ENCODE measurements at places on chromosomes 13 and 19. TPM values are rescaled to one million over a fixed set of nuclear protein-coding genes. Genes with fewer than 3 reads are reported as not detected.

The SIGLEC12 gene
- 0.21 TPM for total RNA-seq

The ZNF611 gene
- 28.4 TPM for total RNA-seq

The ACER1 gene
- 0.78 TPM for total RNA-seq

The CCDC122 gene
- 1.6 TPM for total RNA-seq

The TMEM255B gene
- total RNA-seq, result 0.62 TPM

The CAMSAP3 gene
- 0.45 TPM for total RNA-seq

The PPM1N gene
- total RNA-seq, result 8.5 TPM

The PSG1 gene
- 0.64 TPM for total RNA-seq

GRCh38 chr13:24032674-24033073, 127.8 kb upstream of the SPATA13 start:
- no peaks in the 10 kb centered on the region for H3K4me1 ChIP-seq
- H3K4me3 ChIP-seq, result no peak overlapping the region

DNA sequence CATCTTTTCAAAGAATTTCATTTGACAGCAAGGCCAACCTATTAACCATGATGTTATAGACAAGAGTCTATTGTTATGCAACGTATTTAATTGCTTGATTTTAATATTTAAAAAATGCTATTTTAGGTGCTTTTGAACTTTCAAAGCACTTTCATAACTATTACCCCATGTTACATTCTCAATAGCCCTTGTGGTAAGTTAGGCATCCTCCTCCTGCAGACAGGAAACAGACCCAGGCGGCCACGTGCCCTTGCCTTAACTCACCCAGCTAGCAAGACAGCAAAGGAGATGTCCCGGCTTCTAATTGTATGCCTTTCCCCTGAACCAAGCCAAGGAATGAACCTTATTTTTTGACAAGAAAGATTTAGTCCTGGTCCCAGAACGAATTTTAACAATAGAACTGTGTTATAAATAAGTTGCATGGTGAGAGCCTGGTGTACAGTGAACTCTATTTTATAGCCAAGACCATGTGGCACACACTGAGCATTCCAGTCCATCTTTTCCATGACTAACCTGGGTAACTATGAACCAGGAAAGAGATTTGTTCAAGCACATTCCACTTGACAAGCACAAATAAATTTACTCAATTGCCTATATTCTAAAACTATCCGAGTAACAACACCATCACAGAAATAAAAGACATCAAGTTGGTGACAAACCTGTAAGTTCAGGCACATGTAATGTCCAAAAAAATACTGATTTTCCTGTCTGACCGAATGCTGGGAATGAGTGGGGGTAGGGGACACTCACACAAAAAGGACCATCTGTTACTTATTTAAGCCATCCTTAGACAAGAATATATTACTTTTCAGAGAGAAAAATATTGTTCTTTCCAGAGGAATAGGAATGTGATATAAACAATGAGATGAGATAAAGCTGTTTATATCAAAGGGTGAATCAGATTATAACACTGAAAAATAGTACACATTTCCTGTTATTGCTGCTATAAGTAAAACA, 163.0 kb downstream of the EFNB2 start:
- H3K4me1 ChIP-seq, result no peaks in the 10 kb centered on the region
- no peak overlapping the region for H3K27ac ChIP-seq
- H3K4me3 ChIP-seq, result no peak overlapping the region
- H3K27me3 ChIP-seq, result no peaks in the 10 kb centered on the region
- no peak for DNase-seq
- no peaks in the 10 kb centered on the region for H3K36me3 ChIP-seq

GRCh38 chr19:18049385-18049784, 37.3 kb downstream of the IL12RB1 start:
- no peak overlapping the region for H3K4me3 ChIP-seq
- H3K27me3 ChIP-seq, result no peaks in the 10 kb centered on the region
- H3K36me3 ChIP-seq, result no peaks in the 10 kb centered on the region

GRCh38 chr13:34019870-34020269, 201.9 kb downstream of the RFC3 start:
- H3K36me3 ChIP-seq, result no peaks in the 10 kb centered on the region
- H3K27me3 ChIP-seq, result no peaks in the 10 kb centered on the region

GRCh38 chr13:94859278-94859691, 146.9 kb upstream of the SOX21 start:
- no peak for DNase-seq
- H3K4me3 ChIP-seq, result no peak overlapping the region
- H3K36me3 ChIP-seq, result no peaks in the 10 kb centered on the region
- peaks cover 4% of the 10 kb centered on the region for H3K4me1 ChIP-seq
- no peaks in the 10 kb centered on the region for H3K27me3 ChIP-seq
- no peak overlapping the region for H3K27ac ChIP-seq

DNA sequence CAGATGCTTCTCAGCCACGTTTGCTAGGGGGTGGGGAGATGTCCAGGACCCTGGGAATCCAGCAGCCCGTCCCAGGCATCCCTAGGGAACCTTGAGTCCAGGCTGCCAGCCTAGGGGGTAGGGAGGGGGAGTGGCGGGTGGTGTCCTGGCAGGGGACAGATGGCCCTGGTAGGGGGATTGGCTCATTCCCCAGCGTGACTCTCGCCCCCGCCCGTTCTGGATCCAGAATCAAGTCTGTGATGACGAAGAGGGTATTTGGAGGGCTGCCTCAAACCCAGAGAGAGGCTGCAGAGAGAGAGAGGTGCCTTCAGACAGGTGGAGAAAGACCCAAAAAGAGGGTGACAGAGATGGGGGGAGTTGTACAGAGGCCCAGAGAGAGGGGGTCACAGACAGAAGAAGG, 4.1 kb downstream of the SLC17A7 start:
- H3K36me3 ChIP-seq, result no peaks in the 10 kb centered on the region
- H3K27me3 ChIP-seq, result peaks cover 33% of the 10 kb centered on the region
- DNase-seq, result no peak

DNA sequence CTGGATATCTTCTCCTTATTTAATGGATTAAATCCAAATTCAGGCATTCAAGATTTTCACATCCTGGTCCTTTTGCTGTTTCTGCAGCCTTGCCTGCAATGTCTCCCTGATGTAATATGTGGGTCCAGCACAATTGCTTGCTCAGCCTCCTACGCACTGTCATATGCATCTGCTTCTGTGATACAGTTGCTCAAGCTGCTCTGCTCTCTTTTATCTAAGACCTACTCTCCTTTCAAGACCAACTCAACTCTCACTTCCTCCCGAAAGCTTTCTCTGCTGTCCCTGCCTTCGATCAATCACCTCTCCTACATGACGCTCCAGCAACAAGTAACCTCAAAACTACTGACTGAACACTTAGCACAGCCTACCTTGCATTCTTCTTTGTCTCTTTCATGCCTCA, 138.2 kb downstream of the DCLK1 start:
- no peaks in the 10 kb centered on the region for H3K36me3 ChIP-seq
- no peak overlapping the region for H3K4me3 ChIP-seq
- no peaks in the 10 kb centered on the region for H3K4me1 ChIP-seq
- no peaks in the 10 kb centered on the region for H3K27me3 ChIP-seq
- no peak for DNase-seq
- H3K27ac ChIP-seq, result no peak overlapping the region

DNA sequence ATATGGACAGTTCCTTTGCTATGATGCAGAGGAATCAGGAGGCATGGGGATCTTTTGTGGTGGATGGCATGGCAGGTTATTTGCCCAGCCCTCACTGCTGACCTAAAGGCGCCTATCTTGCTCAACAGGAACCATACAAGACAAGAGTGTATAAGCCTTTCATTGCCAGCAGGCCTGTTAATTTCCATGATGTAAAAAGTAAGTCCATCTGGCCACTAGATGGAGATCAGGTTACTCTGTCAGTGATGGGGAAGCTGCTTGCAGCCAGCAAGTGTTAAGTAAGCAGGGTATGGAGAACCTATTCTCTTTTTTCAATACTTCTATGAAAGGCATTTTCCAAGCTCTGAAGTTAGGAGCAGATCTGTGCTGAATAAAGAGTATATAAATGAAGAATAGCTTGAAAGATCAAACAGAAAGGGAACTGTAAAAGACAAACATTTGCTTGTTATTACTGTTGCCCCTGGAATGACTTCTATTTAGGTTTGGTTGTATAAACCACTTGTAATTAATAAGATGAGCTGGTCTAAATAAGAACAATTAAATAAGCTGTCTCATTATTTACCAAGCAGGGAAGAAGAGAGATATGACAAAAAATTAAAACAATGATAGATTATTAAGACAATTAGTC, 210.9 kb downstream of the RGCC start:
- H3K36me3 ChIP-seq, result no peaks in the 10 kb centered on the region
- H3K27me3 ChIP-seq, result no peaks in the 10 kb centered on the region
- peak; percentile 46 for DNase-seq
- H3K4me1 ChIP-seq, result no peaks in the 10 kb centered on the region
- H3K27ac ChIP-seq, result no peak overlapping the region

- no peak overlapping the region for H3K27ac ChIP-seq
- no peaks in the 10 kb centered on the region for H3K36me3 ChIP-seq
- no peak overlapping the region for H3K4me3 ChIP-seq
- H3K4me1 ChIP-seq, result no peaks in the 10 kb centered on the region
Observed at GRCh38 chr19:51480590-51480989, 2.3 kb downstream of the CEACAM18 start.

DNA sequence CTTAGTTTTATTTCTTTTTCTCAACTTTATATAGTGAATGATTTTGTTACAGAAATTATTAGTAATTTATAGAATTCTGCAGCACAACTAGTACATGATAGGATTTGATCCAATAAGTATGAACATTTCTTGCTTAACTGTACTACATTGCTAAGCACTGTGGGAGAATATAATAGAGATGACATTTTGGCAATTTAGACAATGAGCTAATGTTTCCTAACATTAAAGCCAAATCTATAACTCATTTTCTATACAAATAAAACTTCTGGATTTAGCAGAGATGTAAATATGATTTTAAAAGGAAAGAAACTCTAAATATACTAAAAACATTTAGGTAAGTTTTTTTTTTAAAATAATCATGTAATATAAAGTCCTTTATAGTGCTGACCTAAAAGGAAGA, 87.3 kb downstream of the FNDC3A start:
- no peak overlapping the region for H3K4me3 ChIP-seq
- no peaks in the 10 kb centered on the region for H3K4me1 ChIP-seq
- no peaks in the 10 kb centered on the region for H3K36me3 ChIP-seq
- no peak overlapping the region for H3K27ac ChIP-seq
- DNase-seq, result no peak

GRCh38 chr19:16134510-16134909, 9.0 kb upstream of the HSH2D start:
- H3K36me3 ChIP-seq, result peaks cover 46% of the 10 kb centered on the region
- no peak overlapping the region for H3K27ac ChIP-seq
- H3K27me3 ChIP-seq, result no peaks in the 10 kb centered on the region
- no peak overlapping the region for H3K4me3 ChIP-seq

Measured in naive thymus-derived CD4-positive, alpha-beta T cell (primary cell).